Effector CD4-positive, alpha-beta T cell (primary cell): ENCODE measurements at places on chromosomes 5 and 9.

- no peak for DNase-seq
Observed at GRCh38 chr9:7668541-7668940, 131.0 kb downstream of the DMAC1 start.

- DNase-seq, result no peak
Observed at GRCh38 chr5:71905834-71906711, 187.0 kb downstream of the CARTPT start.

DNA sequence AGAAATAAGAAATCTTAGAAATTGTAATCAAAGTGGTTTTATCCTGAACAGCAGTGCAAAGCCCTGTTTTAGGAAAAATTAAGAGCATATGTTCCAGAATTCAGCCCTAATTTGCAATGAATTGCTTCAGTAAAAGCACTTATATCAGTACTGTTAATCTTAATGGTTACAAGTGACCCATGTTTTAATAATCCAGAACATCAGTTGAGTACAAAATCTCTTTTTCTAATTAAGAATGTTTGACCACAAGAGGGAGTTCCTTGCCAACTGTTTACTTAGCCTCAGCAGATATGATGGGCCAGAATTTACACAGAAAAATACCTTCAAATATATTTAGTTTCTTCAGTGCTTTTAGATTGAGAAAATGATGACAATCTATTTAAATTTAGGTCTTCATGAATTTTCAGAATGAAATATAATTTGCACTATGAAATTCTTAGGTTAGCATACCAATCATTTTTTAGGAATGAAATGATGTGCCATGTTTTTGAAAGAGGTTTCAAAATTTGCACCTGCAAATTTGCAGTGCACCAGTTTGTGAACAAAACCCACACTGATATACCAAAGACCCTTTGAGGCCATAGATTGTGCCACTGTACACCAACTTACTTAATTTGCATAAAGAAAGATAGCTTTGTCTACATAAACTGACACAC, 926.3 kb upstream of the ARRDC3 start:
- no peak for DNase-seq

GRCh38 chr9:20478786-20479185, 143.5 kb downstream of the MLLT3 start:
- DNase-seq, result no peak

DNA sequence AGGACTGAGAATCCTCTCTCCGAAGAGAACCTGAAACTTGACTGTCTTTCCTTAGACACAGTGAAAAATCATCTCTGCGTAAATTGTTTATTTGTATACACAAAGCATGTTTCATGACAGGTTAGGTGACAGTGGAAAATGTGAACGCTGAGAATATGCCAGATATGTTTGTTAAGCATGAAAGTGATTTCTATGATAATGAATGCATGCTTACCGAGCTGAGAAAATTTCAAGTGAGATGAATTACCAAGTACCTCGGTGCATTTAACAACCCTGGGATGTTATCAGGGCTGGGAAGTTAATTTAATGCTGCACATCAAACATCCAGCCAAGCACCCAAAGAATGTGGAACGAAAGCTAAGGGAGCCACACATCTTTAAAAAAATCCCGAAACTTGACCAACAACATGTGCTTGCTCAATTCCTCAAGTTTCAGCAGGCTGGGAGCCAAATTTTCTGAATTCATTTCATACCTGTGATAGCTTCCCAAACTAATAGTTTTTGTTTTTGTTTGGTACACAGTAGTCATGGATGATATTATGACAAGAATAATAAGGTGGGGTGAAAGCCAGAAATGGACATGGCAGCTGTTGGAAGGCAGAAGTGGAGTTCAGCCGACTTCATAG, 336.9 kb downstream of the ARHGEF28 start:
- no peak for DNase-seq

GRCh38 chr9:124629600-124629999, 122.4 kb upstream of the NR5A1 start:
- DNase-seq, result no peak

- DNase-seq, result no peak
Observed at GRCh38 chr9:26334706-26335105, 557.9 kb downstream of the CAAP1 start.

GRCh38 chr9:95005278-95006143, 279.0 kb downstream of the AOPEP start:
- no peak for DNase-seq

DNA sequence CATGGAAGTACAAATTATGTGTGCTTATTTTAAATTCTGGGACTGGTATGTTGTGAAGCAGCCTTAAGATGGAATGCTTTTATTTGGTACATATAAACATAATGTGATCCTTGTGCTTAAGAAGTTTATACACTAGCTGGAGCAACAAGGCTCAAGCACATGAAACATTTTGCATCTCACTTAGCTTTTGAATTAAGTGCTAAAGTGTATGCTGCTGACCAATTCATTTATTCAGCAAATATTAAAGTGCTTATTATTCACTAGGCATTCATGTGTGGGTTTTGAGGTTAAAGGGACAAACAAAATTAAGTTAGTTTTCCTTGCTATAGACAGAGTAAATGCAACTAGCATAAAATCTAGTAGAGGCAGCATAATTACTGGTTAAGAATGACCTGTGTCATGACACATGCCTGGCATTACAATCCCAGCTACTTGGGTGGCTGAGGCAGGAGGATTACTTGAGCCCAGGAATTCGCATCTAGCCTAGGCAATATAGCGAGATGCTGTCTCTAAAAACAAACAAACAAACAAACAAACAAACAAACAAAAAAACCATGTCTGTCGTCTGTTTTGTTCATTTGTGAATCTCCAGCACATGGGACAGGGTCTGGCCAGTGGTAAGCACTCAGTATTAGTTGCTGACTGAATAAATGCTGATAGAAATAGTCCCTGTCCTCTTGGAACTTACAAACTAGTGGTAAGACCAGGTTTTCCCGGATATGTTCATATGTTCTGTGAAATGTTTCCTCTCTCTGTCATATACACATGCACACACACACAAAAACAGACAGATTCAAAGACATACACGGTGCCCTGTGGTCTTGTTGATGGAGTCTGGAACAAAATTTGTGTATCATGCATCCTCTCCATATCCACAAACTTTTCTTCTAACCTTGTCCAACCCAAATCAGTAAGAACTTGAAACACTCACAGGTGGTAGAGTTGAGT, 41.9 kb upstream of the TNFAIP8 start:
- no peak for DNase-seq

GRCh38 chr9:97847474-97848214, 5.4 kb upstream of the FOXE1 start:
- DNase-seq, result no peak

GRCh38 chr9:129669141-129669718, 3.8 kb downstream of the PRRX2 start:
- no peak for DNase-seq

GRCh38 chr5:122723606-122724352, 51.1 kb upstream of the SNX2 start:
- DNase-seq, result no peak

DNA sequence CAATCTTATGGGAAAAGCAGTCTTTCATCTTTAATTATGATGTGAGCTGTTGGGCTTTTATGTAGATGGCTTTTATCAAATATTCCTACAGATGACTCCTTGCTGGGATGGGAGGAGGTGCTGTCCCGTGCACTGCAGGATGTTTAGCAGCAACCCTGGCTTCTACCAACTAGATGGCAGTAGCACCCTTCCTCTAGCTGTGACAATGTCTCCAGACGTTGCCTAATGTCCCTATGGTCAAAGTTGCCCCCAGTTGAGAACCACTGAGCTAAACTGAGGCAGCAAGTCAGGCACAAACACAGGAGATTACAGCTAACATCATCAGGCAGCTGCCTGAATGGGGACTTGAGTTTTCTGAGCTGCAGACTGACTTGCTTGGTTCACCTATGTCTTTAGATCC, 401.9 kb upstream of the PDE4D start:
- no peak for DNase-seq

DNA sequence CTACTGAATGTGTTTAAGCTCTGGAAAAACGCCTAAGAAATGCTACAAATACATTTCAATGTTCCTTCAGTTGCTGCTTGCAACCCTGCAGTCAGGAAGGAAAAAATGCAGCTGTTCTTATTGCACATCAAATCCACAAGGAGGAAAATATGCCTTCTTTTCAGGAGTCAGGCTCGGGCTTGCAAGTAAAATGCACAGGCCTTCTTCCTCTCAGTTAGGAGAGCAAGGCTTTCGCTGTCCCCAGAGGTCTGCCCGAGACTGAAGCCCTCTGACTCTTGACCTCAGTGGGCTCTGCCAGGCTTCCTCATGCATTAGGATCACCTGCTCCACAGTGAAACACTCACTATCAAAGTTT, 899 bp upstream of the SHC3 start:
- no peak for DNase-seq

DNA sequence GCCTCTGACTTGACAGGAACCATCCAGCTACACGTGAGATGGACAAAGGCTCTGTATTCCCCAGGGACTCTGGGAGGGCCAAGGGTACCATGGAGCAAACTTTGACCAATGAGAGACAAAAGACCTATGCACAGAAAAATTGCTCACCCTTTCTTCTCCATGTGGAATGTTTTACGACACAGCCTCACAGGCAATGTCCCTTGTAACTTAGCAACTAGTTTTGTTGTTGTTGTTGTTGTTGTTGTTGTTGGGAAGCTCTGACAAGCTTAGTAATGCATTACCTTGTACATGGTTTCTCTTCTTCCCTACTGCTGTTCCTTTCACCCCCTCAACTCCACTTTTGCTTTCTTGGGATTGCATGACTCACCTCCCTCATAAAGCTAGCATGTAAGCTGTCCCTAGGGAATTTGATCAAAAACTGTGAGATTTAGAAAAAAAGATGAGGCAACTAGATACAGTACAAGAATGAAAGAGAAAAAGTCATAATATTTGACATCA, 550.9 kb downstream of the RAB3C start:
- no peak for DNase-seq

DNA sequence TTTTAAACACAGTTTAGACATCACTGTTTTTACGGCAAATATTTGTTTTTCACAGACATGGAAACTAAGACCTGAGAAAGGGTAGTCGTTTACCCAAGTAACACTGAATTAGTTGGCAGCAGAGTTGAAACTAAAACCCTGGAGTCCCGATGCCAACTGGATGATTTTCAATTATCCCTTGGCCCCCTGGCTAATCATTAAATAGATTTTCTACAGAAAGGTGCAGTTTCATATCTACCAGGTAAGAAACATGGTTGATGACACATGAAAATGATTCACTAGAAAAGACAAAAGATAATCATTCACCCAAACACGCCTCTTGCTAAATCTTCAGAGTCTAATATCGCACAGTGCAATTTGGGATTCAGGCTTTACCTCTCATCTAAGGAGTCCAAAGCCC, 136.9 kb downstream of the SEMA5A start:
- no peak for DNase-seq

DNA sequence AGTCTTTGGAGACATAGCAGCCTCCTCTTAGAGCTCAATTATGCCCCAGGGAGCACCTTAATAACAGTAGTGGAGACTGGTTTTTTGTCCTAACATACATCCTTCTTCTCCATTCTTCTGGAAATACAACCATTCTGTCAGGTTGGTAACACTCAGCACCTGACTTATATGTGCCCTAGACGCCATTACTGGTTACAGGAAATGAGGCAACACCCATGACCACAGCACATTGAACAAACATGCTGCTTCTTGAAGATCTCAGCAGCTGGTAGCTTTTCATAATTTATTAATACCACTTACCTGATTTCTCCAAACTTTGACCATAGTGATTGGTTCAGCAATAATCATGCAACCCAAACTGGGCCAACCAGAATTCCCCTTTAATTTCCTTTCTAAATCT, 25.1 kb upstream of the TRPM3 start:
- DNase-seq, result no peak

DNA sequence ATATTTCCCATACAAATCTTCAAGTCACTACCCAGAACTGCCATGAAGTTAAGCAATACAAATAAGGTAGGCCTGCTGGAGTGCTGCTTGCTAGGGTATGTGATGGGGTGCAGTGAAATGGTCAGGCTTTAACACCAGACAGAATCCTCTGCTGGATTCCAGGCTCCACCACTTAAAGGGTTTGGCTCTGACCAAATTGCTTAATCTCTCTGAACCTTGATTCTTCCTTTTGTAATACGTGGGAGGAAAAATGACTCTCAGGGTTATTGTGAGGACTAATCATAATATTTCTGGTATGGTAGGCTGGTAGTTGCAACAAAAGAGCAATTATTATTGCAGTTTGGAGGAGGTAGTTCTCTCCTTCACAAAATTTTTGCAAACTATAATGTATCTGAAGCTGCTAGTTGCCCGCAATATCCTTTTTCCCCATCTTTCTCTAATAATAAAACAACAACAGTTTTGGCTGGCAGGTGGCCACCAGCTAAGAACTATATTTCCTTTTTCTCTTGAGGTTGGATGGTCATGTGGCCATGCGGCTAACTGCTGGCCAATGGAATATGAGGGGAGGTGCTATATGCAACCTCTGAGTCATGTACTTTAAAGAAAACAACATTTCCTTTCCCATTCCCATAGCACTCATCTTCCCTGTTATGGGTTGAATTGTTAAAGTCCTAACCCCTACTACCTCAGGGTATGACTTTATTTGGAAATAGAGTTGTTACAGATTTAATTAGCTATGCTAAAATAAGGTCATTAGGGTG, 44.1 kb downstream of the CCL28 start:
- no peak for DNase-seq

- no peak for DNase-seq
Observed at GRCh38 chr5:54794135-54794975, 191.0 kb downstream of the ESM1 start.

DNA sequence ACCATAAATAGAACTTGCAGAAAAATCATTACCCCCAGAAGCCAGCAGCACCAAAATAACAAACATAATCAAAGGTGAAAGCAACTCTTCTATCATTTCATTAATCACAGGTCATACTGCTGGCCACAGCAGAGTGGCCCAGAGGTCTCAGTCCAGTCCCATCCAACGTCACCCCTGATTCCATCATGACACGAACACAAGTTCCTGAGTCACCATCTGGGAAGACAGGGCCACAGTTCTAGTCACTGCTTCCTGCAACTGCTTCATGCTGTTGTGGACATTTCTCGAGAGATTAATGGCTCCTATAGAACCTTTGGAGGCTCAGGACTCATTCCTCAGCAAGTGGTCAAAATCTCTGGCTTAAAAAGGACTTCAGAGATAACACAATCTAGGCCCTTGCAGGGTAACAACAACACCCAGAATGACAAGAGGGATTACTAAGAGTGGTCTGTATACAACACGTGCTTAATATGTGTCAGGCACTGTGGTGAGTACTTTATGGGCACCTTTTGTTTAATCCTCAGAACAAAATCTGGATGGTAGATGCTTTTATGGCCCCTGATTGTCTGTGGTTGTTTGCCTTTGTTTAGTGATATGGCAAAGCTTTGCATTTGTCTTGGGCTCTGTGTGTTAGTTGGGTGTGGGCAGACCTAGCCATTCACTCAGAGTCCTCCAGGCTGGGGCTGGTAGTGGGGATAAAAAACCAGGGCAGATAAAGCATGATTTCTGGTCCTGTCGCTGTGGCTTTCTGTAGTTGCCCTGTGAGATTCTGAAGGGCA, 184.3 kb downstream of the DAB2IP start:
- DNase-seq, result no peak

GRCh38 chr5:106097340-106097739, 1573.4 kb downstream of the EFNA5 start:
- DNase-seq, result no peak

GRCh38 chr9:22452415-22453010, 5.9 kb downstream of the DMRTA1 start:
- DNase-seq, result no peak

- no peak for DNase-seq
Observed at GRCh38 chr9:630817-631216, 210.7 kb upstream of the DMRT1 start.

GRCh38 chr9:132481053-132481849, 71.2 kb downstream of the CFAP77 start:
- DNase-seq, result no peak

GRCh38 chr9:36867241-36867640, 166.8 kb downstream of the PAX5 start:
- DNase-seq, result no peak
